H4 (cell line): ENCODE measurements at places on chromosomes 6 and 20. TPM values are rescaled to one million over a fixed set of nuclear protein-coding genes. Genes with fewer than 3 reads are reported as not detected.

The CTCFL gene
- total RNA-seq, result not detected in 2 replicates

The CENPW gene
- total RNA-seq, result 21.8 and 25.7 TPM in 2 replicates

The NPEPL1 gene
- 0.95 and 1.1 TPM in 2 replicates for total RNA-seq

The ULBP1 gene
- total RNA-seq, result 3.4 and 3.9 TPM in 2 replicates

The FAM184A gene
- total RNA-seq, result 1.4 and 2.1 TPM in 2 replicates

The ARMC12 gene
- 0.33 TPM in 1 of 2 replicates, not detected in the other for total RNA-seq

The PRPH2 gene
- not detected in 2 replicates for total RNA-seq

The MUC22 gene
- total RNA-seq, result not detected in 2 replicates

The CLVS2 gene
- total RNA-seq, result 0.04 TPM in 1 of 2 replicates, not detected in the other

The LPA gene
- not detected in 2 replicates for total RNA-seq

The ORC3 gene
- 18.7 and 28.6 TPM in 2 replicates for total RNA-seq

DNA sequence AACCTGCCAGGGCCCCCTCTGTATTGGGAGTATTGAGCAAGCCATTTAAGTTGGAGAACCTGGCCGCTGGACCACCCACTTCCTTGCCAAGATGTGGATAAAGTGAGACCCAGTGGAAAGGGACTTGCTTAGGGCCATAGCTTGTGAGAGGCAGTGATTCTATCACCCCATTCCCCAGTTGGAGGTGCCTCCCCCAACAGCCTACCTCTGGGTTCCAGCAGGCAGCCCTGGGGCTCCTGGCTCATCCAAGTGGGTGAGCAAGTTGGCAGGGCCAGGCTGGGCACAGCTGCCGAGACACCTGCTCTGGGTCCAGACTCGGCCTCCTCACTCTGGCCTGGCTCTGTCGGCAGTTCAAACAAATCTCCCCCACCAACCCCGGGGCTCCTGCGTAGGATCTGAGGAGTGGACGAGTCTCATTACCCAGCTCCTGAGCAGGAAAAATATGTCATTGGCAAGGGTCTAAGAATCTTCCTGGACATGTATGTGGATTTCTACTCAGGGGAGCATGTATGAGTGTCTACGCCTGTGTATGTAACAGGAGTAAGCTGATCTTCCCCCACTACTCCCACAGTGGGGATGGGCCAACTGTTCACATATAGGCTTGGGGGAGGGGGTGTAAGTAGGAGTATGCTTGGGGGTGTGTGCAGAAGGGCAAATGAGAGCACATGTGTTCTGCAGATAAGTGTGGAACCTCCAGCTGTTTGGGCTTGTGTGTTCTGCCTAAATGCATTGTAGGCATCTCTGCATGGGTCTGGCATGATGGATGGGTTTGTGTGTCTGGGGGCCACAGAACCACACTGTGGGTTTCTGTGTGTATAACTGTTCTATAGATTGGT lies 1.9 kb downstream of the ID1 start:
- peak; percentile 87 for DNase-seq

DNA sequence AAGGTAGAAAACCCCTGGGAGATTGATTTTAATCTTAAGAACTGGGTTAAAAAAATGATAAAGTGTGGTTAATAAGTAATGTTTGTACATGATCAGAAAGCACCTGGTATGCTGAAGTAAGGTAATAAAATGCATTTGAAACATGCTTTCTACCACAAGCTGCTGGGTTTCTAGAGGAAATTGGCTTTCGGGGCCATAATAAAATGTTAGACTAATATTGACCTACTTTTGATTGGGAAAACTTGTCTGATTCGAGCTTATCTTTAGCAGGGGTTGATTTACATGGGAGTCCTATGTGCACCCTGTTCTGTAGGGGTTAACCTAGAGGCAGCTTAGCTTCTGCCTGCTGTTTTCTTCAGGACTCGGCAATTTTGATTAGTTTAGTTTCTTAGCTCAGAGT lies 50.5 kb downstream of the CRYBG1 start:
- DNase-seq, result no peak

DNA sequence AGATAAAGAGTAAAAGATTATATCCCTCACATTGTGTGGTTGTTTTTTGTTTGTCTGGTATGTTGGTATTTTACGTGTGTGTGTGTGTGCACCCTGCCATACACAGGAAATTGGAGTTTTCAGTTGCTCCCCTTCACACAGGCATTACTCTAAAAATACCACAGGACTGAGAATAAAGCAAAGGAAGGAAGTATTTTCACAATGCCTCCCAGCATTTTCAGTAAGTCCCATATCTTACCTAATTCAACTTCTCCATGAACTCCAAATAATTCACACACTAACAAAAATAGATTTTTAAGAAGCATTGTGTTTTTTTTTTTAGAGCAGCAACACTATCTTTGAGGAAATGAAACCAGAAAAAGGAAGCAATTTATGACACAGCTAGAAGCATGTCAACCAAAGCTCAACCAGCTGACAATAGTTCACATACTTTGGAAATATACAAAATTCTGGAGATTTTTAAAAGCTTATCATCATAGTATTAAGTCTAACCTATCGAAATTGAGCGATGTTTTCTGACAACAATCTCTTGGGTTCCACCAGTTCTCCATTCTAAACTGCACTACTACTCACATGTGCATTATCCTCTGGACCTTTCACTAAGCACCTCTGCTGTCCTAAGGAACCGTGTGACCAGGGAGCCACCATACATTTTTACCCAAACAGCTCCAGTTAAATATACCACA lies 2.1 kb downstream of the UBE2J1 start:
- DNase-seq, result no peak

GRCh38 chr20:64261138-64261537 lies 5.6 kb downstream of the PCMTD2 start:
- DNase-seq, result peak; percentile 78

GRCh38 chr6:170198298-170198697 lies 92.6 kb downstream of the DLL1 start:
- DNase-seq, result no peak

DNA sequence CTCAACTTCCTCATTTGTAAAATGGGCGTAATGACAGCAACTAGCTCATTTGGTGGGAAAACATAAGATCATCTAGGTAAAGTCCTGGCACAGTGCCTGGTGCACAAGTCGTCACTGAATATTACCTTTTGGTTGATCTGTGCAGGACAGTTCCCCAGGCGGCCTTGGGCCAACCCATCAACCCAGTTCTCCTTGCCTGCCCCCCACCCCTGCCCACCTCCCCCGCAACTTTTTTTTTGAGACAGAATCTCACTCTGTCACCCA lies 99.2 kb downstream of the JPH2 start:
- DNase-seq, result no peak

GRCh38 chr20:45842169-45842812 lies 8.7 kb downstream of the SNX21 start:
- DNase-seq, result no peak

DNA sequence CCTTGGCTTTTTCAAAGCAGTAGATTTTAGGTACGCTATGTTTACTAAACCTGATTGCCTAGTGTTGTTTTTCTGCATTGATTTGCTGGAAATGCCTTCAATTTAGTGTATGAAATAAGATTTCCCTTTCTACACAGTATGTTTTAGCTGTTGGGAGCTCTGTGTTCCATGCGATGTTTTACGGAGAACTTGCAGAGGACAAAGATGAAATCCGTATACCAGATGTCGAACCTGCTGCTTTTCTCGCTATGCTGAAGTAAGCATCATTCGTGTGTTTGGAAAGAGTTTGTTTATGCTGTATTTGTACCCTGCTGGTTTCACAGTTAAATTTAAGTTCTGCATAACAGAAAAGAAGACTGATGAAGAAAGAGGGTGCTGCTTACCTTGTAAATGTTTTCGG lies 1.9 kb downstream of the BTBD3 start:
- no peak for DNase-seq

DNA sequence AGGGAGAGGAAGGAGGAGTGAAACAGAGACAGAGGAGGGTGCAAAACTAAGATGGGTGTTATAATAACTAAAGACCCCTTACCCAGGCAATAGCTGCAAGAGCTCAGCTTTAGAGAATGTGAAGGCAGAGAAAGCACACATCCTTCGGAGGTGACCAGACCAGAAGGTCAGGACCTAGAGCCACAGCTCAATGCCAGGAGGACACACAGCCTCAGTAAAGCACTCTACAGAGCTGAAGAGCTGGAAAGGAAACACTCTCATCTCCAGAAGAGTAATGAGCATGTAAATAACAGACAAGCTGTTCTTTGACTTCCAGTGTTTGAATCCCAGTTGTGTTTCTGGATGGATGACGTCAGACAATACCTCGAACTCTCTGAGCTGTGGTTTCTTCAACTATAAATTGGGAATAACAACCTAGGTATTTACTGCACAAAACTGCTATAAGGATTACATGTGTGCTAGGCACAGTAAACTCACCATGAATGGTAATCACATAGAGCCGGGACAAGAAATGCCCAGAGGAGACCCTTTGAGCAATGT lies 63.2 kb downstream of the MAP3K5 start:
- DNase-seq, result no peak

DNA sequence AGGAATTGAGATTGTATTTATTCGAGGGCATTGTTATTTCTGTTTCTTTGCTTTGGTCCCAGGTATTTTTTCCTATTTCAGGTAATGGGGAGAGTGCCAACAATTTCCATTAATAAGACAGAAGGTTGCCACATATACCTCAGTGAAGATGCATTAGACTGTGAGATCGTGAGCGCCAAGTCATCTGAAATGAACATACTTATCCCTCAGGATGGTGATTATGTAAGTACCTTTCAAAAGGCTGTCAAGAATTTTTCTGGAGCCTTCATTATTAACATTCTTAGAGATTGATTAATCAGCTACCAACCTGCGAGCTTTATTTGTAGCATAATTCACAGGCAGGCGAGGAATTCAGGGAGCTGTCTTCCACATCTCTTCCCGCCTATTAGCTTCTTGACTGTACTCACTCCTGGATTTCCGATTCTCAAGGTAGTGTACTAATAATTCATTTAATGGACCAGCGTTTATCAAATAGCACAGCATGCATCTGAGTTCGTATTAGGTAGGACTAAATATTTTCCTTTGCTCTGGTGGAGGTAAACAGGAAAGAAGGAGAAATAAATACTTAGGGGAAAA lies 48.6 kb upstream of the FAM8A1 start:
- DNase-seq, result no peak

- no peak for DNase-seq
Observed at GRCh38 chr20:30816182-30816645, 441.2 kb upstream of the DEFB115 start.

DNA sequence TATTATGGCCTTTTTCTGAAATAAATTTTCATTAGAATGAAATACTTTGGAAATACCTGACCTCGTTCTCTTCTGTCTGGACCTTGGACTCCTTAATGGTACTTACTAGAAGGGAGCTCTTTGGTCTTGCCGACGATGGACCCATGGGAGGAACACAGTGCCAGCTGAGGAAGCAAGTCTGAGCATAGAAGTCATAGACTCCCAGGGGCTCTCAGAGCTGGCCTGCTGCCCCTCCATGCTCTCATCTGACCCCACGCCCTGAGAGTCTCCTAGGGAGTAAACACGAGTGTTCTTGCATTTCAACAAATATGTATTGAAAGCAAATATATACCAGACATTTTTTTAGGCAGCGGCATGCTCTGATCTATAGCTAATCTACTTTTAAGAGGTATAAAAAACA lies 87.8 kb downstream of the PLEKHG1 start:
- no peak for DNase-seq
